Stimulated activated CD8-positive, alpha-beta memory T cell treated with anti-CD3 and anti-CD28 coated beads, Interleukin-15, amount 100 ng/mL, for 24 hours (primary cell): ENCODE measurements at places on chromosomes 7 and 10.

DNA sequence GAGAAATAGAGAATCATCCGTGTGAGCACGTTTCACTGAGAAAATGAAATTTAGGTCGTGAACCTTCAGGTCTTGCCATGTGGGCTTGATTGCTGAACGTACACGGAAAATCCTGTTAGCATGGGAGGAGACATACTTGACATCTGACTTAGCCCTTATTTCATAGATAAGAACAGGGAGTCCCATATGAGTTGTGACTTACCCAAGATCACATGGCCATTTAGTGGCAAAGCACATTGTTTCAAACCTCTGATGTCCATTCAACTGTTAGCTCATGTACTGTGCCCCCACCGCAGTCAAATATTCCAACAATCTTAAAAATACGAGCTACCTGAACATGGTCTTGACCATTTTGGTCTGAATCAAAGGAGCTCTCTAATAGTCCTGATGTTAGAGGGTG, 411.2 kb upstream of the FZD8 start:
- no peak for DNase-seq

DNA sequence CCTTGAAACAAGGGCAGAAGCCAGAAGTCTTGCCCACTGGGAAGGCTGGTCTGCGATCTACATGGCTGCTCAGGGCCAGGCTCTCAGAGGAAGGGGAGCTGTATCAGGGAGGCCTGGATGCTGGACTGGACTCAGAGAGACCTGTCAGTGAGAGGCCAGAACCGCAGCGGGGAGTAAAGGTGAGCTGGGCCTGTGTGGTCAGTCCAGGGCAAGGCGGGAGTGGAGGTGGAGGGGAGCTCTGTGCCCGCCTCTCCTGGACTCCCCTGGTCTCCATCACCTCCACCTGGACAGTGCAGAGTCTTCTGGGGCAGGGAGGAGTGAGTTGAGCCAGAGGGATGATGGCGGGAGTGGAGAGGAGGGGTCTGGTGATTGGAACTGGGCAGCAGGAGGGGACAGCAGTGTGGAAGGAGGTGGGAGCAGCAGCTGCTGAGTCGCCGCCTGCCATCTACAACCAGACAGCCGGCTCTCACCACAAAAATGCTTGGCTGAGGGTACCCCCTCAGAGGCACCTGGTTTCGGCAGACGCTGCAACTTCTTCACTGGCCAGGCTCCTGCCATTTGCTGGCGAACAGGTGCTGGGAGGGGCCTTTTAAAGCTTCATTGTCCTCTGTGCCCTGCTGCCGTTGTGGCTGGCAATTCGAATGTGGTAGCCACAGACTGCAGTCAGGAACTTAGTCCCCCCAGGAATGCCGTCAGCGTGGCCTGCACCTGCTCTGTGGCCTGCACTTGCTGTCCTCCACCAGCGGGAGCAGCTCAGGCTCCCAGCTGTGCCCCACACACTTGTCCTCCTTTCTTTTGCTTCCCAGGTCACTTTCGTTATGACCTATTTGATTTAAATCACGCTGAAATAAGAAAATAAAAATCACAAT, 3.5 kb downstream of the RASSF4 start:
- DNase-seq = no peak

DNA sequence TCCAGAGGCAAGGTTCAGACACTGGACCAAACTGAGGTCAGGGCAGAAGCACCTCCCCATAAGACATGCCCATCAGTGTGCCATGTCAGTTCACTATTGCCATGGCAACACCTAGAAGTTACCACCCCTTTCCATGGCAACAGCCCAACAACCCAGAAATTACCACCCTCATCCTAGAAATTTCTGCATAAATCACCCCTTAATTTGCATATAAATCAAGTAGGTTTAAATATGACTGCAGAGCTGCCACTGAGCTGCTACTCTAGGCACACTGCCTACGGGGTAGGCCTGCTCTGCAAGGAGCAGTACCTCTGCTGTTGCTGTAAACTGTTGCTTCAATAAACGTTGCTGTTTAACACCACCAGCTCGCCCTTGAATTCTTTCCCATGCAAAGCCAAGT, 12.7 kb downstream of the STEAP2 start:
- DNase-seq = no peak

DNA sequence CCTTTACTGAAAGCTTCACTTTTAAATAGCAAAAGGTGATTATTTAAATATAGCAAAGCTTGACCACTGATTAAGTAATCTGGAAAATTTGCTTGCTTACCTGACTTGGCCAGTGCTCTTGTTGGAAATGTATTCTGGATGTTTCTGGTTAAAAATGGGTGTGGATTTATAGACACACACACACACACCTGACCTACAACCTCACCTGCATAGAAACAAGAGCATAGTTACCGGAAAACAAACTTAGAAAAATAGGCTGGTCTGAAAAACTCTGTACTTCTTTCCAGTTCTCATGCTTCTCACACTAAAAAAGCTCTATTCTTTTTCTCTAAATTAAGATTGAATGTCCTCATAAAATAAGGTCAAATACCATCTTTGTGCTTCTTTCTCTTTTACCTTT, at the start of gene AGR3:
AGR3 (minus strand) TSS at position 140 of the 400 bp plus-strand sequence. CDS start 3,365 bp downstream, outside the sequence.
- DNase-seq = no peak

DNA sequence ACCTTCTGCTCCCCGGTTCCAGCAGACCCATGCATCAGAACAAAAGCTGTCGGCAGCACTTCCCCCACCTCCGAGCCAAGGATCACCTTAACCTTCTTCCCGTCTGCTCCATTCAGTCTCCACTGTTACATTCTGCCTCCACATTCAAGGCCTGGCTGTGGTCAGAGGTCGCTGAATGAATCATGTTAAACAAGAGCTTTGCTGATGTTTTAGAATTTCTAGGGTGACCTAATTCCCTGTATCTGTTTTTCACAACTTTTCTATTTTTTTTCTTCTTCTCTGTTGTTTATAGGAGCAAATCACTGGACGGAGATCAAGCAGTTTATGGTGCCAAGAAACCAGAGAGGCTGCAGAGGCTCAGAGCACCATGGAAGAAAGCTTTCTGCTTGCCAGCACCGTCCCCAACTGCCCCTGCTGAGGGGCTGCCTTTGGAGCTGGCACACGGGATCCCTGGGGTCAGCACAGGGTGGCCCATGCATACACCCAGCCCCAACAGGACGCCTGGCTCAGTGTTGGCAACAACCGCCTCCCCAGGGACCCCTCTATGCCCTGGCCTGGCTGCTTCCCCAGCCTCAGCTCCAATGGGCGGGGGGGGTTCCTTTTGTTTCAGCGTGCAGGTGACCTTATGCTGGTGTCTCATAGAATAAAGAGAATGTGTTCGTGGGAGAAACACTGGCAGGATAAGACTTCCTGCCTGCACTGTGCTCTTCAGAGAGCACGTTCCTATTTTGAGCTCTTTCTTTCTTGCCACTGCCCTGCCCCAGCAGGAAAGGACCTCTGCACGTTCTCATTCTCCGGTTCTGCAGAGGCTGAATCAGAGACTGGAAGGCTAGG, 182.7 kb upstream of the LYZL2 start:
- DNase-seq = no peak

DNA sequence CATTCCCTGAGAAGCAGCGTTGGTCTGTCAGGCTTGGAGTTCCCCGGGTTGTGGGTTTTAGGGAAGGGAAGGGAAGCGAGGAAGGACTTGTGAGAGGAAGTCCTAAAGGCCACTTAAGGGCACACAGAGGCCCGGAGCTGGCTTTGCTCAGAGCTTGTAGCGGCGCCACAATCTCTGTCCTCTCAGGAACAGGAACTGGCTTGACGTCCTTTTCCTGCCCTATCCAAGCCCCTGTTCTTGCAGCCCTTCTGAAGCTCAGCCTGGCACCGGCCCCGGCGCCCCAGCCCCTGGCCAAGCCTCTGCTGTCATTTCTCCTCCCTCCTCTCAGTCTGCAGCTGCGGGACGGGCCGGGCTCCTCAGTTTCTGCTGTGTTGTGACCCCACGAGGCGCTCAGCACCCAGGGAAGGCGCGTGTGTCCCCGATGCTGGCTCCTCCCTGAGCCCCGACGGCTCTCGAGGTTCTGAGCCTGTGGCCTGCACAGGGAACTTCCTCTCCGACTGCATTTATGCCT, at the start of gene GIMAP8:
GIMAP8 (plus strand) TSS at position 140 of the 511 bp plus-strand sequence. CDS start 16,069 bp downstream, outside the sequence.
- DNase-seq = no peak
